ENCODE measurements at places on chromosomes 4 and X. TPM values are rescaled to one million over a fixed set of nuclear protein-coding genes. Genes with fewer than 3 reads are reported as not detected.

DNA sequence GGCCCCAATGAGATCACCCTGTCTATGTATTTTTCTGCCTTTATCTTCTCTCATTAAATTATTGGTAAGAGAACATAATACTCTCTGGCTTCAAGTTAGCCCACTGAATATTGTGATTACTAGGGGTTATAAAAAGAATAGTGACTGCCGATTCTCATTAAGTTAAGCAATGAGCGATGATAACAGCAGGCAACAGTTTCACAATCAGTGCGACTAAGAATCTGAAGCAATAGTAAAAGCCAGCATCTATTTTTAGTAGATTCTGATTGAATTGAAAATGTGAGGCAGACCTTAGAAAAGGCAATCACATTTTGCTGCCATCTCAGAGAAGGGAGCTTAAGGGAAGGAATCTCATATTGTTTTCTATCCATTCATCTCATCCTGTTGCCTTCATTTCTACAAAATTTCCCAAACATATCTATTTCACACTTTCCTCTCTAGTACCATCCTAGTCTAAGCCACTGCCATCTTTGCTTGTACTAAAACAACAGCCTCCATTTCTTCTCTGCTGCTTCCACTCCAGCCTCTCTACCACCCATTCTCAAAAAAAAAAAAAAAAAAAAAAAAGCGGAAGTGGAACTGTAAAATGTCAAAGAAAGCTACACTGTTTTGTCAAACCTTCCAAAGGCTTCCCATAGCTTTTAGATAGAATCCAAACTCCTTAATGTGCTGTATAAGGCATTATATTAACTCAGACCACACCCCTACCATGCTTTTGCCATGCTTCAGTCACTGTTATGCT lies 17.4 kb downstream of the GABRA4 start:
- no peak for DNase-seq

- no peak for DNase-seq
Measured at GRCh38 chrX:63453571-63453970, 102.4 kb upstream of the SPIN4 start.

GRCh38 chr4:128653527-128654444 lies 155.7 kb upstream of the JADE1 start:
- peak; percentile 43 for DNase-seq

- DNase-seq = no peak
Measured at GRCh38 chr4:128635141-128635954, 174.2 kb upstream of the JADE1 start.

GRCh38 chr4:87025023-87025613 lies 90.3 kb downstream of the AFF1 start:
- no peak for DNase-seq

DNA sequence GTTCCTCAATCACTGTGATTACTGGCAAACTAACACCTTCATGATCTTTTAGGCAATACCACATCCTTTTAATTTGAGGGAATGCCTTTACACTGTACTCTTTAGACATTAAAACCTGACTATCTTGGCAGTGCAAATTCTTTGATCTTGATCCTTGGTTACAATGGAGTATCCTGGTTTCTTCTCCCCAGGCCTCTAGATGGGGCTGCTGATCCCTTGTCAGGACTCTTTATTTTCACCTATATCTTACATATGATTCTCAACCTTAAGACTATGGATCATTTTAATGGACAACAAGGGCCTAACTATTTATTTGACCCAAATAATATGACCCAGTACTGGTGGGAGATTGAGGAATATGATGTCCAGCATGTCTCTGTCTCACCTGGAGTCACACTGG lies 1005.5 kb upstream of the INTU start:
- no peak for DNase-seq

DNA sequence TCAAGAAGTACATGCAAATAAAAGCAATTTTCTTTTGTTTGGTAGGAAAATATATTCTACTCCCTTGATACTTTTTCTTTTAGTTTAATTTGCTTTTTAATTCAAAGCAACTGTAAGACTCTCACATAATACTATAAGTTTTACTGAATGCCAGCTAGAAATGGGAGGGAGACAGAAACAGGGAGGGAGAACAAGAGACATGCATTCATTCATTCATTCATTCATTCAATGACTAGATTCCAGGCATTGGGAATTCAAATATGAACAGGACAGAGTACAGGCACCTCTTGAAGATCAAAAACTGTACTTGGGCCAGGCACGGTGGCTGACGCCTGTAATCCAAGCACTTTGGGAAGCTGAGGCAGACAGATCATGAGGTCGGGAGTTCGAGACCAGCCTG lies 85.6 kb downstream of the THOC2 start:
- DNase-seq = no peak

DNA sequence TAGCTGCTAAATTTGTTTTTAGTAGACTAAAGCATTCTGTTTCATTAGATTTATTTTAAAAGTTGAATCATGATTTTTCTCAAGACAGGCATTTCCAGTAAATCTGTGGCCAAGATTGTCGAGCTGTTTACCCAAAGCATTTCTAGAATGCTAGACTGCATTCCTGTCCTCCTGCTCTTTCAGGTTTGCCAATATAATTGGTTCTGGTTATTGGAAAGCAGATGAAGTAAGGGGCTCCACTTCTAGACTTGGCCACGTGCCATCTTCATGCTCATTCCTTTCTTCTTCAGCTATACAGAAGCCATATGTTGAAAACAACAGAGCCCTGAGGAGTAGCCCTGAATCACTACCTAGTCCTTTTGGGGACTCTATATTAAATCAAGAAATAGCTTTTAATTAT lies 62.5 kb downstream of the PGRMC2 start:
- DNase-seq = no peak

- no peak for DNase-seq
Measured at GRCh38 chr4:94032754-94033153, 174.9 kb upstream of the SMARCAD1 start.

DNA sequence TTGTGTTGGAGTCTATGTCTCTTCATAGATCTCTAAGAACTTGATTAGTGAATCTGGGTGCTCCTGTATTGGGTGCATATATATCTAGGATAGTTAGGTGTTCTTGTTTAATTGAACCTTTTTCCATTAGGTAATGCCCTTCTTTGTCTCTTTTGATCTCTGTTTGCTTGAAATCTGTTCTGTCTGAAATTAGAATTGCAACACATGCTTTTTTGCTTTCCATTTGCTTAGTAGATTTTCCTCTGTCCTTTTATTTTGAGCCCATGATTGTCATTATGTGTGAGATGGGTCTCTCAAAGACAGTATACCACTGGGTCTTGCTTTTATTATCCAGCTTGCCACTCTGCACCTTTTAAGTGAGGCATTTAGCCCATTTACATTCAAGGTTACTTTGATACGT lies 79.1 kb upstream of the APOOL start:
- DNase-seq = no peak

- DNase-seq = no peak
Measured at GRCh38 chr4:108702960-108703359, 52.6 kb downstream of the OSTC start.

- no peak for DNase-seq
Measured at GRCh38 chr4:53477038-53477565, 99.7 kb downstream of the FIP1L1 start.

- DNase-seq = peak; percentile 10
Measured at GRCh38 chr4:134544303-134544770, 342.7 kb upstream of the PABPC4L start.

GRCh38 chr4:118714682-118715081 lies 29.5 kb downstream of the METTL14 start:
- DNase-seq = no peak

- DNase-seq = no peak
Measured at GRCh38 chrX:67777148-67777547, 233.3 kb downstream of the AR start.

- DNase-seq = no peak
Measured at GRCh38 chr4:38241541-38241940, 281.3 kb downstream of the PTTG2 start.

DNA sequence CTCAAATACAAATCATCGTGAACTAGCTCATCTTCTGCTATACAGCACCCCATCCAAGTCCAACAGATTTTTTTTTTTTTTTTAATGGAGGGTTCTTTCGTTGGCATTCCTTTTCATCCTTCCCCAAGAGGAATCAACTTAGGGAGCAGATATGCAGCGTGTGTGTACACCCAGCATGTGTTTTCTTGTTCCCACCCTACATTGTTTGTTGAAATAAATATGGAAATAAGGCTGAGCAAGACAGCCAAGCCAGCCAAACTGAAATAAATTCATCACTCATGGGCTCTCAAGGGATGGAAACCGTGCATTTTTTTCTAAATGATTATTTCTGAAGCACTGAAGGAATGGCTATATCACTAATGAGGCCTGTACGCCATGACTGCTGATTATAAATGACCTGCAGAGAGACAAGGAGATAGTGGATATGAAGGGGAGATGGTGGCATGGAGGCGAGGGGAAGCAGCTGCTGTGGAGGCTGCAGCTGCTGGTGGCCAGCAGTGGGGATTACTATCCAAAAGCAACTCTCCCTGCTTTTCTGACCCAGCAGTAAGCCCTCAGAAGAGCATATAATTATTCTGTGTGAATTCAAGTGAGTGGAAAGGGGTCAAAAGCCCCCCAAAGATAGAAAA lies 173.9 kb downstream of the MGST2 start:
- DNase-seq = no peak

- DNase-seq = no peak
Measured at GRCh38 chr4:152594978-152595925, 59.4 kb upstream of the FBXW7 start.

GRCh38 chrX:46788902-46789301 lies 30.0 kb upstream of the SLC9A7 start:
- no peak for DNase-seq

- DNase-seq = no peak
Measured at GRCh38 chr4:88949605-88950004, 107.4 kb downstream of the FAM13A start.

- DNase-seq = no peak
Measured at GRCh38 chrX:120668357-120668756, 38.5 kb upstream of the C1GALT1C1 start.

GRCh38 chr4:54167508-54167907 lies 61.6 kb upstream of the PDGFRA start:
- no peak for DNase-seq

DNA sequence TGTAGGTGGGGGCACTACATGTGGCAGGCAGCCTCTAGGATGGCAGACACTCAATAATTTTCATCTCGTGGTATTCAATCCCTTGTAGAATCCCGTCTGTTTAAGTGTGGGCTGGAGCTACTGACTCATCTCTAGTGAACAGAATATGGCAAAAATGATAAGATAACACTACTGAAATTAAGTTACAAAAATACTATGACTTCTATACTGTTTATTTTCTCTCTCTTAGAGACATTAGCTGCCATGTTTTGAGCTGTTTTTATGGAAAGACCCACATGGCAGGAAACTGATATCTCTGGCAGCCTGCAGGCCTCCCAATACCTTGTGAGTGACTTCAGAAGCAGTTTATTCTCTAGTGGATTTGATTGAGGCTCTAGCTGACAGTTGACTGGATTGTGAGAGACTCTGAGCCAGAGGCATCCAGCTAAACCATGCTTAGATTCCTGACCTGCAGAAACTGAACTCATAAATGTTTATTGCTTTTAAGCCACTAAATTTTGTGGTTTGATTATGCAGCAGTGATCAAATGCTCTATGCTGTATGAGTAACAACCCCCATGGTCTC lies 298.8 kb upstream of the CTSO start:
- no peak for DNase-seq

GRCh38 chr4:1792832-1793495 lies at the start of gene FGFR3:
Gene FGFR3 (plus strand): TSS chr4:1793293. CDS start chr4:1793935, 642 bp downstream.
- DNase-seq = no peak

DNA sequence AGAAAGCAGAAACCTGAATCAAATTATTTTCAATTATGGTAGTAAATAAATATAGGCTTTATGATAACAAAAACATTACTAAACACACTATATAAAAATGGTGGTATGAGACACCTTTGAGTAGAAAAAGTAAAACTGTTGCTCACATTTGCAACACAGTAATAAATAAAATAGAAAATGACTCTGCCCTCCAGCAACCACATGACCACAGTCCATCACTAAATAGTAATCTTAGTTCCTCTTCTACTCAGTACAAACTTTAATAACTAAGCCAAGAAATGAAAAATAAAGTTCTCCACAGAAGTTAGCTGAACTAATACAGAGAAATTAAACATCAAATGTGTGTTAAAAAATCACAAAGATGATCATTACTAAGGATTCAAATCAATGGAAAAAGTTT lies 108.5 kb downstream of the ADGRA3 start:
- no peak for DNase-seq

DNA sequence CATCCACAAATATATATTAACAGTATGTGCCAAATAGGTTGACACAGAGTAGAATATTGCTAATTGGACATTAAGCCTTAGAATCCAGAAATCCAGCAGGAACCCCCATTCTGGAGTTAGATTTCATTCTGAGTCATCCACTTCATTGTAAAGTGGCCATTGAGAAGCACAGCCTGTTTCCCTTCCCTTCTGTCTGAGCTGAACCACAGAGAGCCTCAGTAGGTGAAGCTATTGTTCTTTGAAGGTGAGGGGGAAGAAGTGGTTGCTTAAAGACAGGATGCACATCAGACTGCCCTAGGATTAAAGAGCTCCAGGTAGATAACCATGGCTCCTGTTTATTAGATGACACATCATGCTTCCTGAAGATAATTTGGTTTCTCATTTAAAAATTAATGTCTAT lies 30.6 kb upstream of the MCF2 start:
- no peak for DNase-seq

DNA sequence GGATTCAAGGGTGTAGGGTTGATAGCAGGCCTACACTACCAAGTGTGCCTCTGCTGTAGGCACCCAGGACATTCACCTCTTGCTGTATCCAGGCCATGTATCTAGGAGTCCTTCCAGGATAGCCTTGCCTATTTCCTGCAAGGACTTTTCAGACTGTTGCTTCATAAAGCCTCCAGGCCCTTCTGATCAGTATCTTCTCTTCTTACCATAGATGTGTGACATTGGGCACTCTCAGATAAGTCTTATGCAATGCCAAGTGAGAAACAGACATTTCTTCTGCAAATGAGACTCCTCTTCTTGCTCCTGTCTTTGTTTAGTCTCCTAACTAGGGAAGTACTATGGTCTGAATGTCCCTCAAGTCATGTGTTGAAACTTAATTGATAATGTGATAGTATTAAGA lies 386.8 kb downstream of the ANKRD50 start:
- DNase-seq = no peak

The GABRG1 gene
- 0.15 TPM for polyA plus RNA-seq

The CLIC2 gene
- 3.8 TPM for polyA plus RNA-seq

The ARMCX4 gene
- 17.8 TPM for polyA plus RNA-seq

The FAM47A gene
- not detected for polyA plus RNA-seq

The REPS2 gene
- polyA plus RNA-seq = 11.7 TPM

The SLC2A9 gene
- 8.4 TPM for polyA plus RNA-seq

The MID1IP1 gene
- 16.0 TPM for polyA plus RNA-seq

The GLUD2 gene
- polyA plus RNA-seq = 5.6 TPM

The CT45A2 gene
- not detected for polyA plus RNA-seq

The MUC7 gene
- not detected for polyA plus RNA-seq

The FLNA gene
- 393 TPM for polyA plus RNA-seq

The PAGE5 gene
- not detected for polyA plus RNA-seq

The SFRP2 gene
- 18.4 TPM for polyA plus RNA-seq

The IGSF1 gene
- 15.4 TPM for polyA plus RNA-seq

The CYLC1 gene
- polyA plus RNA-seq = not detected

The ZMYM3 gene
- polyA plus RNA-seq = 54.0 TPM

The PTCHD1 gene
- 0.46 TPM for polyA plus RNA-seq

The FGF5 gene
- 0.10 TPM for polyA plus RNA-seq

The APLN gene
- 7.4 TPM for polyA plus RNA-seq
